ENCODE measurements at places on chromosomes 13 and 19.
A peak's percentile ranks its signal among the peaks of the same experiment; 100 is the strongest.

GRCh38 chr13:113783966-113784644, 25.1 kb downstream of the TMEM255B start:
- DNase-seq, result no peak

- no peak for DNase-seq
Observed at GRCh38 chr13:20156702-20157101, 4.2 kb downstream of the GJA3 start.

DNA sequence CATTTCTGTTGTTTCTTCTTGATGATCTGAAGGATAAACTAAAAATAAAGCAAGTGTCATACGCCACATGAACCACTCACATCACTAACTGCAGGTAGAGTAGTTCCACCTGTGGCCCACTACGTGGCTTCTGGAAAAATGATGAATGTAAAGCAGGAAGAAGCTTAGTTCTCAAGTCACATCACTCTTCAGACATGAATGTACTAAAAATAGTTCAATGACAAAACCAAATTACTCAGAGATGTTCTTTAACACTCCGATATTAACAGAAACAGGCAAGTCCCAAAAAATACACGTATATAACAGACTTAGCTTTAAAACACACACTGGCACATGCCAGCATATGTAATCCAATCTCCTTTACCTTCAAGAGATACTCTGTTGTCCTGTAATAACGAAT, 21.6 kb downstream of the RAB20 start:
- no peak for DNase-seq

DNA sequence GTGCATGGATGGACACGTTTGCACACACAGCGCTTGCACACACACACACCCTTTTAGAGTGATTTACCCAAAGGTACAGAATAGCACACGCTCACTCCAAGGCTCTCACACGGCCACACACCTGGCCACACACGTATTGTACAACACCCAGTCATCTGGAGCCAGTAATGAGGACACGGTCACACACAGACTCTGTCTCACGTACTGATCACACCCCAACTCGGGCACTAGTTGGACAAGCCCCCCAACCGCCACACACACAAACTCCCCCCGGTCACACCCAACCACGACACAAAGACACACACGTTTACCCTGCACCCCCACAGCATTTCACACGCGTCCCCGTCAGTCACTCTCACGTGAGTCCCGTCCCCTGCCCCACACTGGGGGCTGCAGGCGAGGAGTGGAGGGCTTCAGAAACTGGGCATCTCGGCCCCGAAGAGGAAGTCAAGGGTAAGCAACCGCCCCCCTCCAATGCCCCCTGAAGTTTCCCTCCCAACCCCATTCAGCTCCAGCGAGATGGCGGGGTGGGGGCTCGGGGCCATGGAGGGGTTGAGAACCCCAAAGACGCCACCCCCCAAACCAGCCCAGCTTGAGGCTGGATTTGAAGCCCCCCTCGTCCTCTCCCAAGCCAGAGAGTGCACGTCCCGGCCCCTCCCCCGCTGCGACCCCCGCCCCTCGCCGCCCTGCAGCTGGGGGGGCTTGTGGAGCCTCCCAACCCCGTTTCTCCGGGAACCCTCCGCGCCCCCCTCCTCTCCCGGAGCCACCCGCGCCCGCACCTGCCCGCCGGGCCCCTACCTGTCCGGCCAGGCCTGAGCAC, 599 bp downstream of the OLFM2 start:
- DNase-seq, result peak; percentile 44

- peak; percentile 27 for DNase-seq
Observed at GRCh38 chr19:15297416-15298224, 34.7 kb downstream of the BRD4 start.

DNA sequence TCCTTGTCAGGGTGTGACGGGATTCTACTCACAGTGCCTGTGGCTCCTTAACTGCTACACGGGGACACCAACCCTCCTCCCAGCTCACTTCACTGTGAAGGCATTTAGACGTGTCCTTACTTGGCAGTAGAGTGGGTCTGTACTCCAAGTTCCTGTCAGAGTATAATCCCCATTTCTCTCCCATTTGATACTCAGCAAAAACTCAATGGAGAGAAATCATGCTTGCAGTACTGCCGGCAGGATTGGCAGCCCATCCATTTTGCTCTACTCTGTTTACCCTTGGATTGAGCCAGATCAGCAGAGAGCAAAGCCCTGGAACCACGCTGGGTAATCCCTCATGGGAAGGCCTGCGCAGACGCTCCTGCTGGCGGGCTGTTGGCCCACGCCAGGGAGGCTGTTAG, 28.9 kb downstream of the ARL11 start:
- no peak for DNase-seq

DNA sequence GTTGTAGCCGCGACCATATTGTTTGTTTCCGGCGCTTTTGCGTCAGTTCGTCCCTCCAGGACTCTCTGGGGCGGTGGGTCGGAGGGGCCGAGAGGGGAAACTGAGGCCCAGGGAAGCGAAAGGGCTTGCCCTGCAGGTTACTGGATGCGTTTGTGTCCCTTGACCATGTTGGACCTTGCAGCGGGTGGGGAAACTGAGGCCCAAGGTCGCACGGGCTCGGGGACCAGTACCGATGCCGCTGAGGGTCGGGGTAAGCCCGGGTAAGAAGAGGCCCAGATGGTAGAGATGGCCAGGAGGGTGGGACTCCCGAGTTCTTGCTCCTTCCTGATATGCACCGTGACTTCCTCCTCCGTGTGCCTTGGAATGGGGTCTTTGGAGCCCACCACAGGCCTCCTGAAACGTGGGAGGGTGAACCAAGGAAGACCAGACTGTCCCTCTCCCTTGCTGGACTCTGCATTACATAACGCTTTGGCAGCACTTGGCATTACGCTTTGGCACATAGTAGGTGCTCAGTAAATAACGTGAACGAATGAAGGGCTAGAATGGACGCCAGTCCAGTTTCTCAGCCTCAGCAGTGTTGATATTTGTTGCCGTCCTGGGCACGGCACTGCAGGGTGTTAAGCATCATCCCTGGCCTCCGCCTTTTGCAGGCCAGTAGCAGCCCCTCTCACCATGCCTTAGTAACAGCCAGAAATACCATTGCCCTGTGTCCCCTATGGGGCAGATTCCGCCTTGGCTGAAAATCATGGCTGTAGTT, 743 bp downstream of the CHAF1A start:
- DNase-seq, result no peak

GRCh38 chr19:18712981-18713380, 29.5 kb downstream of the CRTC1 start:
- DNase-seq, result no peak

DNA sequence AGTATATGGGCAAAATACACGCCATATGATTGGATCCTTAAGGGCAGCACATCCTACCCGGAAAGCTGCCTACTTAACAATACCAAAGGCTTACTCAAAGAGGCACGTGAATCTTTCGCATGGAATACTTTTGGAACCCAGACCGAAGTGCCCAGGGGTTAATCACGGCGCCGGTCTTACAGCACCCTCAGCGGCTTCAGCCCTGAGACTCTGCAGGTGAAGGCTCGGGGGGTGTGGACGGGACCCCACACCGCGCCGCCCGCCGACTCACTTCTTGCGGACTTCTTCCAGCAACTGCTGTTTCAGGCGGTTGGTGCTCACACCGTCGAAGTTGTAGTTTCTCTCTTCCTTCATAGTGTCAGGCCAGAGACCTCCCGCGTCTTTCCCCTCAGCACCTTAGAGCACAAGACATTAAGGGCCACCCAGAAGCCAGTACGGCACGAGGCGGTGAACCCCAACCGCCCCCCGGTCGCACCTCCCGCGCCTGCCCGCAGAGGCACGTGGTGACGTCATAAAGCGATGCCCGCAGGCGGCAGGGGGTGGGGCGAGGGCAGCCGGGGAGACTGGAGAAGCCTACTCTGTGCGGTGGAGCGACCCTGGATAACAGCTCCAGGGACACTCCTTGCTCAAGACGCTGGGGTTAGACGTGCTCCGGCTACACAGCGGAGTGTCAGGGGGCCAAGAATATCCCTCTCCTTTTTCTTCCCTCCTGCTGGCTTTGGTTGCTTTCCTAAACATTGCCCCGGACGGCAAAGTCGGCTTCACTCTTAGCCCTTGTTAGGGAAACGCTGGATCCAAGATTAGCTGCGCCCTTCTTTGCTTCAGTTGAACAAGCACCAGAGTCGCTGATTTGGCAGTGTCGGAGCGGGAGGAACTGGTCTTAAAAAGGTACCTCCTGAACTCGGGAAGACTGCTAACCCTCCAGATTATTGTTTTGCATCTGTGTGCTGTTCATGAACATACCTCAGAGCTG, at the start of gene CCDC169:
Gene CCDC169 (minus strand): TSS at position 449 of the 973 bp plus-strand sequence. CDS start 95 bp downstream, at position 354.
- DNase-seq, result peak; percentile 77

- DNase-seq, result no peak
Observed at GRCh38 chr13:100875392-100876043, 200.9 kb upstream of the TMTC4 start.

GRCh38 chr19:18849838-18850400, 18.2 kb downstream of the UPF1 start:
- no peak for DNase-seq

- DNase-seq, result no peak
Observed at GRCh38 chr13:23325191-23325590, 108.3 kb downstream of the SACS start.

DNA sequence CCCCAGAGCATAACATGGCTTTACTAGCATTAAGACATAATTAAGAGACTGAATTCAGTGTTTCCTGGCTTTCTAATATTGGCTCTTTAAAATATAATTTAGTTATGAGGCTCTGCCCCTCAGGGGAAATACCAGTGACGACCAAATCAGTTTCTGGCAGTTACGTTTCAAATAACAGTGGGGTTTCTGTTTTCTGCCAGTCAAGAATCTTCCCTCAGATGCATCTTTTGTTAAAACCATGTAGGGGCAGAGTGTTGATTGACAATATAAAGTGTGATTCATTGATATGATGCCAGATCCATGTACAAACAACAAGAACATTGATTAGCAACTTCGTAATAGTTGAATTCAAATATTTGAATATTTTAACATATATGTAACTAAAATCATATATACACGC, 1169.7 kb downstream of the DIAPH3 start:
- DNase-seq, result no peak

- DNase-seq, result peak; percentile 81
Observed at GRCh38 chr13:114130837-114131582, 1.4 kb downstream of the RASA3 start.

DNA sequence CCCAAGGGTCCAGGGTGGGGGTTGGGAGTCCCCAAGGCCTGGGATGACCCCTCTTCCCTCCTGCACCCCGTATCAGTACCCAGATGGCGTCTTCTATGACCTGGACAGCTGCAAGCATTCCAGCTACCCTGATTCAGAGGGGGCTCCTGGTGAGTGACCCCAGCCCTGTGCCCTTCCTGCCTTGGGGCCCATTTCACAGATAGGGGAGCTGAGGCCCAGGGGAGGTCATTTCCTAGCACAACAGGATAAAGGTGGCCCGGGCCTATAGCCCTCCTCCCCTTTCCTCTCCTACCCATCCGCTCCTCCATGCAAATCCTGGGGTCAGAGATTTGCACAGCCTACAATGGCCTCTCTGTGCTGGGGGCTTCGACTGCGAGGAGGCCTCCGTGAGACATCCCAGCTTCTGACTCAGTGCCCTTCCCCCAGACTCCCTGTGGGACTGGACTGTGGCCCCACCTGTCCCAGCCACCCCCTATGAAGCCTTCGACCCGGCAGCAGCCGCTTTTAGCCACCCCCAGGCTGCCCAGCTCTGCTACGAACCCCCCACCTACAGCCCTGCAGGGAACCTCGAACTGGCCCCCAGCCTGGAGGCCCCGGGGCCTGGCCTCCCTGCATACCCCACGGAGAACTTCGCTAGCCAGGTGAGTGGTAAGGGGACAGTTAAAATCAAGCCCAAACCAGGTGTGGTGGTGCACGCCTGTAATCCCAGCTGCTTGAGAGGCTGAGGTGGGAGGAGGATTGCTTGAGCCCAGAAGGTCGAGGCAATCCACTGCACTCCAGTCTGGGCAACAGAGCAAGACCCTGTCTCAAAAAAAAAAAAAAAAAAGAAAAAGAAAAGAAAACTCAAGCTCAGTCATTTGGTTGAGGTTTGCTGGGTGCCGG, 3.9 kb downstream of the SPIB start:
- no peak for DNase-seq

DNA sequence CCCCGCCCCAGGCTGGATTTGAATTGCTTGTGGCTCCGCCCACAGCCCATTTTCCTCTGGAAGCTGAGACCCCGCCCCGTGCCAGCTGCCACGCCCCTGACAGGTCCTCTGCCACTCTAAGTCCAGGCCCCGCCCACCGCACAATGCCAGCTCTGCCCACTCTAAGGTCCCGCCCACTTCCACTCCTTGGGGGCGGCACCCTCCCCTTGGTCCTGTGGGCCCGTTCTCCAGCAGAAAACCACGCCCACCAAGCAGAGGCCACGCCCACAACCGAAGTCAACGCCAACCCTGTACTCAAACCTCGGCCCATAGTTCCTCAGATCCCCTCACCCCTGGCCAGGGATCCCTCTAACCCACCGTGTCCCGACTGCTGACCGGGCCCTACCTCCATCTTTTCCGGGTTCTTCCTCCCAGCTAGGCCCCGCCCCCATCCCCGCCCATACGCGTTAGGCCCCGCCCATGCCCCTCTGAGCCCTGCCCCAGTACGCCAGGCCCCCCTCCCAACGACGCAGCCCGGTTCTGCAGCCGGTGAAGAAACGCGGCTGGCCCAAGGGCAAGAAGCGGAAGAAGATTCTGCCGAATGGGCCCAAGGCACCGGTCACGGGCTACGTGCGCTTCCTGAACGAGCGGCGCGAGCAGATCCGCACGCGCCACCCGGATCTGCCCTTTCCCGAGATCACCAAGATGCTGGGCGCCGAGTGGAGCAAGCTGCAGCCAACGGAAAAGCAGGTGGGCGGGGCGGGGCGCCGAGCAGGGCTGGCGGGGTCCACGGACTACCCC, 1.3 kb downstream of the HMG20B start:
- DNase-seq, result peak; percentile 83

DNA sequence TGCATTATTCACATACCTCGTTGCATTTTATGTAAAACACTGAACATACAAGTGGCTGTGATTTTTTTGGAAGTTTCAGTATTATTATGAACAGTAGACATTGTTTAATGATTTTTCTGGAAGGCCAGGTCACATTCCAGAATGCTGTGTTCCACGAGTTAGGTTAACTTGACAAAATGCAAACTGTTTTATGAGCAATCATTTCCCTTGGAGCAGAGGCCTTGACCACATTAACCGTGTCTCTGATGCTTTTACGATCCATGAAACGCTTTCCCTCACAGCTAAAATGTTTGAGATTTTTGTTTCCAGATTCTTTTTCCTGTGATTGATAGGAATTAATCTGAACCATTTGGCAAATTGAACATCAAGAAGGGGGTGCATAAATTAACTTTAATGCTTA, 57.8 kb downstream of the MBNL2 start:
- no peak for DNase-seq

GRCh38 chr13:65907666-65908525, 1322.2 kb downstream of the PCDH9 start:
- DNase-seq, result no peak

GRCh38 chr13:100508996-100509395, 79.6 kb downstream of the GGACT start:
- peak; percentile 88 for DNase-seq
